ENCODE measurements at places on chromosomes 1 and 21. TPM values are rescaled to one million over a fixed set of nuclear protein-coding genes. Genes with fewer than 3 reads are reported as not detected.

FUCA1 gene
- 4.9 TPM for total RNA-seq

MIXL1 gene
- total RNA-seq: 1.2 TPM

CFHR1 gene
- total RNA-seq: not detected

BGLAP gene
- 2.4 TPM for total RNA-seq

RSPH1 gene
- total RNA-seq: not detected

SAMSN1 gene
- total RNA-seq: 5.3 TPM

SYT6 gene
- total RNA-seq: not detected

OR2T29 gene
- total RNA-seq: not detected

ODR4 gene
- 18.6 TPM for total RNA-seq

PPP2R5A gene
- total RNA-seq: 27.7 TPM

PLEKHN1 gene
- 0.88 TPM for total RNA-seq
